Stimulated activated CD4-positive, alpha-beta T cell treated with anti-CD3 and anti-CD28 coated beads, Interleukin-2, amount 100 ng/mL, for 24 hours (primary cell): ENCODE measurements at places on chromosomes 3 and 15.

GRCh38 chr15:55407498-55408011 is 604 bp downstream of the CCPG1 start:
- no peak for DNase-seq

- DNase-seq: no peak
These were observed 12.2 kb downstream of the RNF123 start for GRCh38 chr3:49701388-49702077.

DNA sequence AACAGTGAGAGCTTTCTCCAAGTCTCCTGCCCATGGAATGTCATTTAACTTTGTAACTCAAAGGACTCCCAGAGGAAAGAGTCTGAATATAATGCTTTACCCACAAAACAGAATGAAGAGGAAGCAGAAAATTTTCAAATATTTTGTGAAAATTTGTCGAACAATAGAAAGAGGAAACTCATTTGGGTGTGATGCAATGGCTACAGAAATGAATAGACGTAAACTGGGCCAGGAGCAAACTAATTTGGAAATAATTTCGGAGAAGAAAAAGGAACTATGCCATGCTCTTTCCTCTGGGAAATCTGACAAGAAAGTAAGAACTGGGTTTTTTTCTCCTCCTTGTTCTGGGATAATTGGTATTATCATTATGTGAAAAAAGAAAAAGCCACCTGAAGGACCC is 11.2 kb upstream of the SUMF1 start:
- DNase-seq: no peak

DNA sequence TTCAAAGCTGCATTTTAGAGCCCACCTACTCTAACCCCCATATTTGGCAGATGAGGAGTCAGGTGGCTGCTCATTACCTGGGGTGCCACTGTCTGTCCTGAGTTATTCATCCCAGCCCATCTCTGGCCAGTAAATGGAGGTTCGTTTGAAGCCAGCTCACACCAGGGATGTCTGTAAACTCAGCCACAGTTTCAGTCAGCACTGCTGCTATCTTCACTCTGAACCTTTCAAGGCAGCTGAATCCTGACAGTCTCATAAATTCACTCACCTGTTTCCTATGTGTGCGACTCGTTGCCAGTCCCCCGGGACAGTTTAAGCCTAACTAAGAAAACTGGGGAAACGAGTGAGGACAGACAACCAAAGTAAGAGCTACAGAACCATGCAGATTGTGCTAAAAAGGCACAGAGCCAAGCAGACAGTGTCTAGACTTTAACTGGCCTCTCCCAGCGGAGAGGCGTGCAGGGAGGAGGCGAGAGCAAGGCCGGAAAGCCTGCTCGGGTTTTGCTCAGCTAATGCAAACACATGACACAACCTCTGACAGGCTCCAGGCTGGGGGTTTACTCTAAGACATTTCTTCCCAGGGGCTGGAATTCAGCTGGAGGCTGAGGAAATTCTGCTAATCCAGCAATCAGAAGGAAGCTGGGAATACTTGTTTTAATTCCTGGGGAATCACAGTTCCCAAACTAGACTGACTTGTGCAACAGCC is 12.0 kb downstream of the FSTL1 start:
- no peak for DNase-seq

DNA sequence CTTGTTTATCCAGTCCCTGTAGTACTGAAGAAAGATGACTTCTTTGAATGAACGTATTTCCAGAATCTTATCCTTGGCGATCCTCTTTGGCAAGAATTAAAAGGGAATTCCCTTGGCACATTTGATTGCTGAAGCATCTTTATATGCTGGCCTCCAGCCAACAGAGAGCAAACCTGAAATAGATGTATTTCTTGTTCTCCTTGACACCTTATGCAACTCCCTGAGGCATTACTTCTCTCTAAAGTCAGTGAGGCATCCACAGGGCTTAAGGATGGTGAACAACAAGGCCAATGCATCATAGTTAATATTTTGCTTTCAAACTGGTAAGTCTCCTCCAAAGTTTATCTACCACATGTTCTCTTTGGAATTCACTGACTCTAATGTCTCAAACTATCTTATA is 450.9 kb upstream of the THRB start:
- no peak for DNase-seq

- DNase-seq: no peak
These were observed 18.7 kb downstream of the MGLL start for GRCh38 chr3:127803619-127804018.

GRCh38 chr15:79031821-79032220 is 58.8 kb downstream of the RASGRF1 start:
- no peak for DNase-seq

GRCh38 chr15:77291107-77291506 is 128.8 kb downstream of the PEAK1 start:
- no peak for DNase-seq

GRCh38 chr3:170344971-170345370 is 12.5 kb upstream of the SKIL start:
- no peak for DNase-seq

DNA sequence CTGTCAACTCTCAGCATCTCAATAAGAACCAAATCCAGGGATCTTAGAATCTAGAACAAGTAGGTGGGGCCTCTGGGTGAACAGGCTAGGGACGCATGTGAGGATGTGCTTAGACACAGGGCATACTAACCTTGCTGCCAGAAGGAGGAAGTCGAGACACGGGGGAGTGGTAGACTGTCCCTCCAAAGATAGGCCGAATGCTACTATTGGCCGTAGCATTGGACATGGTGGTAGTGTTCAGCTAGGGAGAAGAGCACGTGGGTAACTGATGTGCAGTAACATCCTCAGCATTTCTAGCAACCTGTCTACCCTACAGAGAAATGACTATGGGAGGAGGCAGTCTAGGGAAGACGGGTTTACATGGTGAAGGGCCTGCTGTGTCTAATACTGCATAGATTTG is 15.6 kb downstream of the RCCD1 start:
- DNase-seq: no peak

GRCh38 chr15:56523521-56523920 is 58.6 kb upstream of the MNS1 start:
- DNase-seq: no peak

GRCh38 chr15:52060501-52060900 is 41.5 kb downstream of the MAPK6 start:
- DNase-seq: no peak

GRCh38 chr15:59105854-59106253 is 908 bp downstream of the CCNB2 start:
- no peak for DNase-seq

- DNase-seq: no peak
These were observed 26.7 kb downstream of the SACM1L start for GRCh38 chr3:45715945-45716344.
